ENCODE measurements at places on chromosomes 11 and 22.

GRCh38 chr22:37744589-37744988 is 47.7 kb downstream of the TRIOBP start:
- DNase-seq, result no peak

GRCh38 chr11:2813968-2814367 is 71.6 kb downstream of the CDKN1C start:
- DNase-seq, result no peak

DNA sequence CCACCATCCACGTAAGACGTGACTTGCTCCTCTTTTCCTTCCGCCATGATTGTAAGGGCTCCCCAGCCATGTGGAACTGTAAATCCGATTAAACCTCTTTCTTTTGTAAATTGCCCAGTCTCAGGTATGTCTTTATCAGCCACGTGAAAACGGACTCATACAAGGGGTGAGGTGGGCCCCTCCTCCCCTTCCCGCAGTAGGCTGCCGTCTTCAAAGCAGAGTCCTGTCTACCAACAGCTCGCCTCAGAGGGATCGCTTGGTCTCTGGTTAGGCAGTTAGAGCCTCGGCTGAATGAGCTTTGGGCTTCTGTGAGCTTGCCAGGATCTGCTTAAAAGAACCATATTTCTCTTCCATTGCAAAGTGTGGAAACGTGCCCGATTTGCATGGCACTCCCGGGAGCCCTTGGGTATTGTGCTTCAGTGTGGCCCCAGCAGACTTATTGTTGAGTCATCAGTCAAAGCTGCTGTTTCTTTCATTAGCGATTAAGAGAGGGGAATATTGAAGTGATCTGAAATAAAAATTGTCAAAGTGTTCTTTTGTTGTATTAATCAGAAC is 338.3 kb downstream of the TBC1D22A start:
- DNase-seq, result no peak

GRCh38 chr11:17431139-17431538 is 42.7 kb upstream of the KCNJ11 start:
- no peak for DNase-seq

GRCh38 chr11:8352103-8352875 is 88.6 kb upstream of the LMO1 start:
- DNase-seq, result no peak

- no peak for DNase-seq
Observed at GRCh38 chr22:37193629-37194191, 5.7 kb upstream of the C1QTNF6 start.

DNA sequence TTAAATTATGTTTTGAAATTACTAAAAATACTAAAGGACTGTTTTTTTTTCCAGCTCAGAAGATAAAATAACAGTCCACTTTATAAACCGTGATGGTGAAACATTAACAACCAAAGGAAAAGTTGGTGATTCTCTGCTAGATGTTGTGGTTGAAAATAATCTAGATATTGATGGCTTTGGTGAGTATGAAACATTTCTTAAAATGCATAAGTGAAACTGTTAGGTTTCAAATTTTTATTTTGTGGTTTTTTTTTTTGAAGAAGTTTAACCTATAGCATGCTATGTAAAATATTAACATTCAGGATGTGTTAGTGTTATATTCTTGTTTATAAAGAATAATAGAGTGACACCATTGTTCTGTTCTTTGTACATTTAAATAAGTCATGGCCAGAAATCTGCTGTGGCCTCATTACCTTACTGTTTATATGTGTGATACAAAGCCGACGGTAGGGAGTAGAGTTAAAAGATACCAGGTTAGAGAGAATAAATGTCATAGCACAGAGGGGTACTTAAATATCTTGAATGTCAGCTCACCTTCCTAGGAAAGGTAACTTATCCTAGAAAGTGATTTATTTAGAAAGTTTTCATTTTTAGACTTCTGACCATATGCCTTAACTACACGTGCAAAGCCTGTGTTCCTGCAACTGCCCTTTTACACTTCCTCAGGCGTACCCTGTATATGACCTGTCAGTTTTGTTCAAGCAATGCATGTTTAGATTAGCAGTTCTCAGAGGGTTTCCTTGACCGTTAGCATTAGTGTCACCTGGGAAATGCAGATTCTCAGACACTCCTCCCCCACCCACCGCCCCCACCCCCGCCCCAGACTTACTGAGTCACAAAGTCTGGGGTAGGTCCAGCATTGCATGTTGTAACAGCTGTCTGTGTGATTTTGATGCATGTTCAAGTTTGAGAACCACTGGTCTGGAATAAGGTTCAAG is 6.3 kb downstream of the FDX1 start:
- no peak for DNase-seq

DNA sequence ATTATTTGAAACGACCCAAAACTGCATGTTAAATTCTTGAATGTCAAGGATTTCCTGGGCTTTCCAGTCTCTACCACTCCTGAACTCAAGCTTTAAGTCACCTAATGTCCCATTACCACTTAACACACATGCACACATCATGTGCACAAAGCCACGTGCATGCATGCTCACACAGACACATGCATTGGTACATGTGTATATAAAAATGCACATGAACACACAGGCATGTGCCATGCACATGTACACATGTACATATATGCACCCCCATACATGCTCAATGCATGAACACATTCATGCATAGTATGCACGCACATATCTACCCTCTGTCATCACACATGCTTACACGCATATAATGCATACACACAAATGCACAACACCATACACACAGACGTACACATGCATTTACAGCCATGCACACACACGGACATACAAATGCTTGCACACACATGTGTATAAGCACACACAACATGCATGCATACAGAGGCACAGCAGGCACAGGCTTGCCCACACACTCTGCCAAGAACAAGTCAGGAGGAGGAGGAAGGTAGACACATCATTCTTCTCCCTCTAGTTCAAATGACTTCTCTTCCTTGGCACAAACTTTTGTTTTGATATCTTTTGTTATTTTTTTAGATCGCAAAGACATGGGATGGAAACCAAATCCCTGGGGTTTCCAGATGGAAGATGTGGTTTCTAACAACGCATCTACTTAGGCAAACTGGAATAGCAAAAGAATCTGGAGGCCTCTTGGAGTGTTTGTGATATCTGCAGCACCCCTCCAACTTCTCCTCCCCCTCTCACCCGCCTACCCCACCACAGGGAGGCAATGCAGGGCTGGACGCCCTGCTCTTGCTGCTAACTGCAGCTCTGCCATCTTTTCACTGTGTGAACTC is 24.6 kb downstream of the RASD2 start:
- no peak for DNase-seq

DNA sequence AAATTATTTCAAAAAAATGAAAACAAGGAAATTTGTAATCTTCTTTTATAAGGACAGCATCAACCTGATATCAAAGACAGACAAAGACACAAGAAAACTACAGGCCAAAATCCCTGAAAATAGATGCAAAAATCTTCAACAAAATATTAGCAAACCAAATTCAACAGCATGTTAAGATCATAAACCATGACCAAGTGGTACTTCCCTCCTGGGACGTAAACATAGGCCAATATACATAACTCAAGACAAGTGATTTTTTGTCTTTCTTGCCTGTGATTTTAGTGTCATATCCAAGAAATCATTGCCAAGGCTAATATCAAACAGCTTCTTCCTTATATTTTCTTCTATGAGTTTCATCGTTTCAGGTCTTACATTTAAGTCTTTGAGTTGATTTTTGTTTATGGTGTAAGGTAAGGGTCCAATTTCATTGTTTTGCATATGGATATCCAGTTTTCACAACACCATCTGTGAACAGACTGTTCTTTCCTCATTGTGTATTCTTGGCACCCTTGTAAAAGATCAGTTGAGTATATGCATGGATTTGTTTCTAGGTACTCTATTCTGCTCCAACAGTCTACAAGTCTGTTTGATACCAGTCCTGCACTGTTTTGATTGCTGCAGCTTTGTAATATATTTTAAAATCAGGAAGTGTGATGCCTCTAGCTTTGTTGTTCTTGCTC is 50.0 kb downstream of the SBF2 start:
- DNase-seq, result no peak

- DNase-seq, result peak; percentile 62
Observed at GRCh38 chr11:113675003-113675561, 31.0 kb downstream of the TMPRSS5 start.

- DNase-seq, result no peak
Observed at GRCh38 chr11:76902121-76903014, 41.6 kb downstream of the ACER3 start.

DNA sequence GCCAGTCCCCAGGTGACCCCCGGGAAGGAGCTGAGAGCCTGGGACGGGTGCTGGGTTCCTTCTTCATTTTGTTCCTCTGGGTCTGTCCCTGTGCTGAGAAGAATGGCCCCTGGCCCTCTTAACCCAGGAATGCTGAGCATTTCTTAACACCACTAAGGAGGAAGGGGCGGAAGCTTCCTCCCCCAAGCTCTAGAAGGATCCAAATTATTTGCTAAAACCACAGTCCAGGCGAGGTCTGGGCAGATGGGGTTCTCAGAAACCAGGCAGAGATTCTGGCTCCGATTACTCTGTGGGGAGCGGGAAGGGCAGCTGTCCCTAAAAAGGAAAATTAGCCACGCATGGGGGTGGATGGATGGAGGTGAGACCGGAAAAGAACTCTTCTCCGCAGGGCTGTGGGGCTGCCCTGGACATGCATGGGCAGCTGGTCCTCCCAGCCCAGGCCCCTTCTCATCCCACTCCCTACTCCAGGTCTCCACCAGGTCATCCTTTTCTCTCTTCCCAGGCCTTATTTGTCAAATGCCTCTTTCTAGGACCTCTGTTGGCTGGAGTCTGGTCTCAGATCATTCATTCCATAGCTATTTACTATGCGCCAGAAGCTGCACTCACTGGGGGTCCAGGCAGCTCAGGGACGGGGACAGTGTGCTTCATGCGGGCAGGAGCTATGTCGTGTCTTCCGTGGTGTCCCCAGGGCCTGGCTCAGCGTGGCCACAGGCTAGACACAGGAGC is 45.0 kb upstream of the MYH9 start:
- DNase-seq, result no peak

GRCh38 chr11:102637731-102638130 is 12.6 kb upstream of the MMP20 start:
- DNase-seq, result no peak

DNA sequence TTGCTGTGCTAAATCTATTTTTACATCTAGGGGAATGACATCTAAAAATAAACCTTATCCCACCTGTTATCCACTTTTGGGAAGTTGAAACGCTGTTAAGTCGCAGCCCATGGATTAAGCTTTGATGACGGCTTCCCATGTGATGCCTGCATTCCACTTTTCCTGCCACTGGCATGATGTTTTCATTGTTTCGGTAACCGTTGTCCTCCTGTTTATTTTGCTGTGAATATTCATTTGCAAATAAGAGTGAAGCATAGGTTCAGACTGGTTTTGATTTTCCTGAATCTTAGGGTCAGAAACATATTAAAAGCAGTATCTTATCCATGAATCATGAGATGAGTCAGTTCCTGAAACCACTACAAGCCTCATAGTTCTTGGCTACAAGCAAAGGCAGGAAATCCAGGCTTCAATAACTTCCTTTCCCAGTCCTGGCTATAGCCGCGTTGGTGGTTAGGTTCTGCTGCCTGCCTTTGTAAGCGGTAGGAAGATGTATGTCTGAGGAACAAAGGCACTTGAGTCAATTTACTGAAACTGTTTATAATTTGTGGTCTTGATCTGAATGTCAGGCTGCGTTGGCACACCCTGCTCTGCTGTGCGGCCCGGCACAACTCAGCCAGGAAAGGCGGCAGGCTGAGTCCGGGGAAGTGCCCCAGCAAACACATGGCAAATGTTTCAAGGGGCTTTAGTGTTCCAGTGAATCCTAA is 19.4 kb downstream of the TEAD1 start:
- no peak for DNase-seq

DNA sequence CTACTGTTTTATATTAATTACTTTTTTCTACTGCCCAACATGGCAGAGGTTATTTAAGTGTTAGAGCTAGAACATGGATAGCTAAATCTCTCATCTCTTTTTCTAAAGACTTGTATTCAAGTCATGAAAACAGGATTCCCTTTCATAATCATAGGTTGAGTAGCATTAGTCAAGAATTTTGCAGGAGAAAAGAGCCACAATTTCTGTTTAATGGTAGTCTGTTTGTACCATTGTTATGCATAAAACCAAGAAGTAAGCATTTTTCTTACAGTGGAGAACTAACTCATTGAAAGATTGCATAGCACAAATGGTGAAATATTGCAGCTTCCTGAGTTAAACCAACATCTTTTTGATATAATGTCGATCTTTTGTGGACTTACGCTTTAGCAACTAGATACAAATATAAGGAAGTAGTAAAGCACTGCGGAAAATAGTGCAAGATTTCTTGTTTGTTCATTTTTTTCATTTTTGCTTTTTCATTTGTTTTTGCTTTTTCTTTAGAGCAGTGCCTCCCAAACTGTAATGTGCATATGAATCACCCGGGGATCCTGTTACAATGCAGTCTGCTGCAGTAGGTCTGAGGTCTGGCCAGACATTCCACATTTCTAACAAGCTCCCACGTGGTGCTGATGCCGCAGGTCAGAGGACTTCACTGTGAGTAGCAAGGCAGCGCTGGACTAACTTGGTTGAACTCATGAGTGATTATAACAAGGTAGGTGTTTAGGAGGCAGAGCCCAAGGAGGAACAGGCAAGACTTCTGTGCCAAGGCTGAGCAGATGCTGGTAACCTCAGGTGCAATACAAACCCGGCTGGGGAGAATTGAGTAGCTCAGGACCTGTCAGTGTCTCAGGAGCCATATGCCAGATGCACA is 4.6 kb downstream of the ETS1 start:
- DNase-seq, result peak; percentile 47

GRCh38 chr11:104033561-104033960 is 2.9 kb upstream of the DDI1 start:
- DNase-seq, result no peak

Data from H54 (cell line).